ENCODE measurements at places on chromosomes 1 and 21. TPM values are rescaled to one million over a fixed set of nuclear protein-coding genes. Genes with fewer than 3 reads are reported as not detected.

DNA sequence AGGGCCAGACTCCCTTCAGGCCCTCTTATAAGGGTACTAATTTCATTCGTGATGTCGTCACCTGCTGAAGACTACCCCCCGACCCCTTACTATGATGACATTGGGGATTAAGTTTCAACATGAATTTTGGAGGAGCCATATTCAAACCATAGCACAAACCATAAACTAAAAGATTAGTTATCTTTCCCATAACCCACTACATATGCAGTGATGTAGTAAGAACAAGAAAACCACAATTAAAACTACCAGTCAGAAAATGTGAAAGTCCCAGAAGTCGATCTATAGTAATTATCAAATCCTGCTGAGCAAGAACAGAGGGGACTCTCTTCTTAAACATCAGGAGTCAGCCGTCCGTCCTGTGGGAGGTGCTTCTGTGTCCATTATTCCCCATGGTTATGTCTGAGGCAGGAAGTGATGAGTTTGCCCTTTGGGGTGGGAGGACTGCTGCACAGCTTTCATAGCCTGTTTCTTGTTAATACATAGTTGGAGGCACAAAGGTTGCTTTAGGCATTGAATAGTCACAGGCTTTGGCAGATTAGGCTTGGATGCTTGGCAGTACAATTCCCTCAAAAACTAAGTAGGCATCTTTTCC, 35.9 kb upstream of the PTGFRN start:
- no peaks in the 10 kb centered on the region for H3K36me3 ChIP-seq
- peaks cover 7% of the 10 kb centered on the region for H3K4me1 ChIP-seq
- no peak overlapping the region for H3K27ac ChIP-seq
- no peaks in the 10 kb centered on the region for H3K27me3 ChIP-seq
- DNase-seq = no peak
- H3K4me3 ChIP-seq = no peak overlapping the region

DNA sequence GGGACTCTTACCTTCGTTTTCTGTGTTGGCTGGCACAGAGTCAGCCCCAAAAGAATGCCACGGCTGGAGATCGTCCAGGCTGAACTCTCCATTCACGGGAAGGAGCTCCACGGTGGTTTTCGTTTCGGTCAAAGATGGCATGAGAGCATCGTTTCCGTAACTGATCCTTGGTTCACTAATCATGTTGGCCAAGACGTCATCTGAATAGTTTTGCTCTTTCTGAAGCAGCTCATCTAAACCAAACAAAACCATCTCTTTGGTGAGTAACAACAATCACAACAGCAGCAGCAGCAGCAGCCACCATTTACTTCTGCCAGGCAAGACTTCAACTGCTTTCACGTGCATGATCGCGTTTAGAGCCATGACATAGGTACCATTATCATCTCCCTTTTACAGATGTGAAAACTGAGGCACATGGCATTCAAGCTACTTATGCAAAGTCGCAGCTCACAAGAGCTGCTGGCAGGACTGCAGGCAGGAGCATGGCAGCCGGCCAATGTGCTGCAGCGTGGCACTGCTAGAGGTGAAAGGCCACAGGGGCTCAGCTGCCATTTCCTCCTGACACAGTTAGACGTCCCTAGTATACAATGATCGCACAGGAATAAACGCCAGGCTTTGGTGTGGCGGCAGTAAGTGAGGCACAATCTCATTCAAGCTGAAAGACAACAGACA, 177.1 kb downstream of the GABPA start:
- peaks cover 12% of the 10 kb centered on the region for H3K4me1 ChIP-seq
- H3K4me3 ChIP-seq = no peak overlapping the region
- no peaks in the 10 kb centered on the region for H3K27me3 ChIP-seq
- no peaks in the 10 kb centered on the region for H3K36me3 ChIP-seq
- DNase-seq = no peak

DNA sequence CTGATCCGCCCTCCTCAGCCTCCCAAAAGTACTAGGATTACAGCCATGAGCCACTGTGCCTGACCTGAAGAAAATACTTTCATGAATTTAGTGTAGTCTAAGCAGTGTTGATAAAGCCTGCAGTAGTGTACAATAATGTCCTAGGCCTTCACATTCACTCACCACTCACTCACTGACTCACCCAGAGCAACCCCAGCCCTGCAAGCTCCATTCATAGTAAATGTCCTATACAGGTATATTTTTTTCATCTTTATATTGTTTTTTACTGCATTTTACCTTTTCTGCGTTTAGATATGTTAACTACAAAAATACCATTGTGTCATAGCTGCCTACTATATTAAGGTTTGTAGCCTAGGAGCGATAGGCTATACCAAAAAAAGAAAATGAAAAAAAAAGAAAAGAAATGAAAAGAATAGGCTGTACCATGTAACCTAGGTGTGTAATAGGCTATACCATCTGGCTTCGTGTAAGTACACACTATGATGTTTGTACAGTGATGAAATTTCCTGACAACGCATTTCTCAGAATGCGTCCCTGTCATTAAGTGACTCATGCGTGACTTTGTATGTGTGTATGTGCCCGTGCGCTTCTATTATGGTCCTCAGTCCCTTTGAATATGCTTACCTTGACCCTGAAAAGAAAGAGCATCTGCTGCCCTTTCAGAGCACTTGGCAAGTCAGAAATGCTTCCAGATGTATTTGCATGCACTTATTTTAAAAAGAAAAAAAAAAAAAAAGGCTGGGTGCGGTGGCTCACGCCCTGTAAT, 9.2 kb upstream of the SLAMF8 start:
- no peak for DNase-seq
- H3K27ac ChIP-seq = no peak overlapping the region
- H3K27me3 ChIP-seq = no peaks in the 10 kb centered on the region
- no peaks in the 10 kb centered on the region for H3K4me1 ChIP-seq
- H3K36me3 ChIP-seq = no peaks in the 10 kb centered on the region
- no peak overlapping the region for H3K4me3 ChIP-seq

- H3K27ac ChIP-seq = no peak overlapping the region
- peaks cover 15% of the 10 kb centered on the region for H3K27me3 ChIP-seq
- H3K4me1 ChIP-seq = peaks cover 11% of the 10 kb centered on the region
Observed at GRCh38 chr1:1200876-1201810, 5.2 kb downstream of the TNFRSF18 start.

The LEFTY1 gene
- 2.5 TPM for polyA plus RNA-seq
